ENCODE measurements at places on chromosomes 7 and 10. TPM values are rescaled to one million over a fixed set of nuclear protein-coding genes. Genes with fewer than 3 reads are reported as not detected.

GRCh38 chr10:7199152-7199760, 211.6 kb downstream of the SFMBT2 start:
- peaks cover 20% of the 10 kb centered on the region for H3K36me3 ChIP-seq
- H3K27me3 ChIP-seq, result no peaks in the 10 kb centered on the region
- no peak for DNase-seq
- no peaks in the 10 kb centered on the region for H3K4me1 ChIP-seq
- no peak overlapping the region for H3K27ac ChIP-seq

- H3K27ac ChIP-seq, result no peak overlapping the region
- no peaks in the 10 kb centered on the region for H3K4me1 ChIP-seq
- H3K27me3 ChIP-seq, result peaks cover 19% of the 10 kb centered on the region
- H3K4me3 ChIP-seq, result no peak overlapping the region
- no peaks in the 10 kb centered on the region for H3K36me3 ChIP-seq
- DNase-seq, result no peak
Measured at GRCh38 chr10:99593312-99593711, 26.9 kb downstream of the SLC25A28 start.

SUN3 gene
- total RNA-seq, result not detected

IFIT2 gene
- total RNA-seq, result 3.3 TPM

DNA sequence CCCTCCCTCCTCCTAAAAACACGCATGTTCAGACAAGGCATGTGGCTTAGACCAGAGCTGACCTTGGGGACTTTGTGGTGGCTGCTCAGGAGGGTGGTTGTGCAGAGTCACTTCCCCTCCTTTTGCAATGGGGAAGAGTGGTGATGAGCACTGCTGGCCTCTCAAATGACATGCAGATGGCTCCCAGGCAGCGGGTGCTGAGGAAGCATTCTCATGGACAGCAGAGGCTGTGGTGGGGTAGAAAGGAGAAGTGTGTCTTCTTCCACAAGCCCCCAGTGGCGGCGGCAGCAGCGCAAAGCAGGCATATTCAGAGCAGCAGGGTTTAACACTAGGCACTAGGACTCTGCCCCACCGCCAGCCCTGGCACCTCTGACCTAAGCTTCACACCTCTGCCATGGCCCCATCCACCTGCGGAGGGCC, 105.9 kb upstream of the ANLN start:
- H3K4me3 ChIP-seq, result no peak overlapping the region
- DNase-seq, result no peak
- H3K4me1 ChIP-seq, result peaks cover 36% of the 10 kb centered on the region
- peaks cover 1% of the 10 kb centered on the region for H3K36me3 ChIP-seq

LRRC61 gene
- 1.7 TPM for total RNA-seq

DNA sequence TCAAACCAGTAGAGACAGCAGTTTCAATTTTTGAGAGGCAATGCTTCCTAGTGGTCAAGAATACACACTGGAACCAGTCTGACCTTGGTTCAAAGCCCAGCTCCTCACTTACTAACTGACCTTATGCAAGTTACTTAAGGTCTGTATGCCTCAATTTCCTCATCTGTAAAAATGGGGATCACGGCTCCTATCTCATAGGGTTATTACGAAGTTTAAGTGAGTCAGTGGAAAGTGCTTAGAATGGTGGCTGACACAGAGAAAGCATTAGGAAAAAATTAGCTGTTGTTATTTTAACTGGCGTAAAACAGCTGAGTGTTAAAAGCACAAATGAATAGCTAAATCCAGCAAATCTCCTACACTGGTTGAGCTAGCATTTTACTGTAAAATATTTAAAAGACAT, 162.4 kb upstream of the LAMB4 start:
- no peak overlapping the region for H3K27ac ChIP-seq
- peaks cover 34% of the 10 kb centered on the region for H3K4me1 ChIP-seq
- no peak overlapping the region for H3K4me3 ChIP-seq
- H3K36me3 ChIP-seq, result no peaks in the 10 kb centered on the region
- no peak for DNase-seq
- H3K27me3 ChIP-seq, result peaks cover 7% of the 10 kb centered on the region
